Psoas muscle (tissue), 8 donors: ENCODE measurements at places on chromosomes 6 and 20. TPM values are rescaled to one million over a fixed set of nuclear protein-coding genes. Genes with fewer than 3 reads are reported as not detected.

ZSCAN12 gene
- 1.1 TPM for total RNA-seq

TFAP2A gene
- total RNA-seq, result not detected

CLIC5 gene
- 285 TPM for total RNA-seq

SLC32A1 gene
- not detected for total RNA-seq

NHLRC1 gene
- total RNA-seq, result 0.97 TPM

SCRT2 gene
- total RNA-seq, result not detected

DNA sequence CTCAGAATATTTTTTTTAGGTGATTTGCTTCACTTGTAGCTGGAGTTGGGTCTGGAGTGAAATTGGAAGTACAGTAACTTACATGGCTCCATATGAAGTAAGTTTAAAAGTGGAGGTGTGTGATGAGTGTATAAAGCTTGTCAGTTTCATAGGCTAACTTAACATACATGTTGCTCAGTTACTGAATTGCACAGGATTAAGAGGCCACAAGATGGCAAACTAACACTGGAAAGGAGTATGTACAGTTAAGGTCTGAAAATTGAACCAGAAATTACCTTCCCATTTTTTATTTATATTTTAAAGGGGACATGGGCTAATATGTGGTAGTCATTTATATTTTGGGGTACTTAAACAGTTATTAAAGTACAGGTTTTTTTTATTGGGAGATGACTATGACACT lies 45.3 kb upstream of the SMIM8 start:
- no peak for DNase-seq

- no peak for DNase-seq
Observed at GRCh38 chr20:60254901-60255411, 296.7 kb downstream of the CDH26 start.
